Thyroid gland (tissue), 4 donors: ENCODE measurements at places on chromosomes 13 and 19. TPM values are rescaled to one million over a fixed set of nuclear protein-coding genes. Genes with fewer than 3 reads are reported as not detected.

- no peak for DNase-seq
These were observed 733.2 kb upstream of the KLHL1 start for GRCh38 chr13:70841240-70842061.

DNA sequence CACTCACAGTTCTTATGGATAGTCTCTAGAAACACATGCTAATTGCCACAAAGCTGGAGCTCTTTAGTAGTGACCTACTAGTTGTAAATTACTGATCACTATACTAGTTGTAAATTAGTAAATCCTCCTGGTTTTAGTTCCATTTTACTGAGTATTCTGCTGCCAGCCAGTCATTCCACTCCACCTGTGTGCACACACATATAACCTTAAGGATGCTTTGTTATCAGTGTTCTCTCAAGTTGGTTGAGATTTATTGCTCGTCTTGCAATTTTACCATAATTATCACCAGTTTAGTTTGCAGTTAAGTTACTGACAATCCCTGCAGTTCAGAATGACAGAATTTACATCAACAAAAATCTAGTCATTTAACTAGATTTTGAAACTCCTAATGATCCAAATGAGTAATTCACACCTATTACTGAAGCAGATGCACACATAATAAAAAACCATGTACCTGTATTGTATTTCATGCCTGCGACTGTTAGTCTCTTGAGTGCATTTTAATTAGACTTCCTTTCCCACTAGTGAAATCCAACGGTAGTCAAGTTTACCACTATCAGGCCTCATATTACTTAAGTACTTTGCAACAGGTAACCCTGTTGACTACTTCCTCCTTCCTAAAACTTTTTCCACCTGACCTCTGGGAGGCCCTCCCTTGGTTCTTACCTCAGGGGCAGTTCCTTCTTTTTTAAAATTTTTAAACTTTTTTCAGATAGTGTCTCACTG, 7.6 kb downstream of the TPT1 start:
- no peak for DNase-seq

- no peak for DNase-seq
These were observed 603.0 kb downstream of the LMO7 start for GRCh38 chr13:76239031-76239680.

GRCh38 chr13:46761866-46762265, 35.1 kb downstream of the ESD start:
- no peak for DNase-seq

- DNase-seq = peak; percentile 67
These were observed 12.7 kb downstream of the NPAS1 start for GRCh38 chr19:47032171-47032811.

DNA sequence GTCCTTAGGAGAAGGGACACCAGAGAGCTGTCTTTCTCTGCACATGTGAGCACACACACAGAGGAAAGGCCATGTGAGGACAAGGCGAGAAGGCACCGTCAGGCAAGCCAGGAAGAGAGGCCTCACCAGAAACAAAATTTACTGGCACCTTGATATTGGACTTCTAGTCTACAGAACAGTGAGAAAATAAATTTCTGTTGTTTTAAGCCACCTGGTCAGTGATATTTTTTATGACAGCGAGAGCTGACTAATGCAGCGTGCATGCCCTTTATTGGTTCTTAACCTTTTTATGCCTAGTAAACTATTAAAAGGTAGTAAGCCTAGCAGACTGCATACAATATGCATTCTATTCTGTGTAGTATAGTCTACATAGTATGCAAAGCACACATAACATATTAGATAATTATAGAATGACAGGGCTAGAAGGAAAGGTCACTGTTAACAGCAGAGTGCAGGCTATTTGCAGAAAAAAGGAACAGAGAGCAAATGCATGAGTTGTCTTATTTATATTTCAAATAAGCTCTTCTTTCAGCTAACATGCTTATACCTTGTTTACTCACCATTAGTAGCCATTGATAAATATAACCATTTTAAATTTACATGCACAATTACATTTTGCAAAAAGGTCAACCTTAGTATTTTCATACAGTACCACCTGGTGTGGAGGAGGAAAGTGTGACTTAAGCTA, 25.2 kb upstream of the KATNAL1 start:
- no peak for DNase-seq

DNA sequence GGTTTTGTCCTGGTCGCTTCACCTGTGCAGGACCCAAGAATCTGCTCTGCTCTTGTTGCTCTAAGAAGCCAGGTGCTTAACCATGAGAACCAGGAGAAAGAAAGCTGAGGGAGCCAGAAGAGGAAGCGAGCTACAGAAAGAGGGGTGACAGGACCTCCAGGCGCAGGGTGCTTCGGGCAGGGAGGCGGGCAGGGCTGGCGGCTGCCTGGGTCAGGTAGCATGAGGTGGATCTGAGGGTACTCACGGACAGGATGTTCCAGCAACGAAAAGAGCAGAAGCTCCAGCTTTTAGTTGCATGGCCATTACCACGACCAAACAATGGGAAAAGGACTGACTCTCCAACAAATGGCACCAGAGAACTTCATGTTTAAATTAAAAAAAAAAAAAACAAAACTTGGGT, 59.9 kb downstream of the ZNF724 start:
- no peak for DNase-seq

DNA sequence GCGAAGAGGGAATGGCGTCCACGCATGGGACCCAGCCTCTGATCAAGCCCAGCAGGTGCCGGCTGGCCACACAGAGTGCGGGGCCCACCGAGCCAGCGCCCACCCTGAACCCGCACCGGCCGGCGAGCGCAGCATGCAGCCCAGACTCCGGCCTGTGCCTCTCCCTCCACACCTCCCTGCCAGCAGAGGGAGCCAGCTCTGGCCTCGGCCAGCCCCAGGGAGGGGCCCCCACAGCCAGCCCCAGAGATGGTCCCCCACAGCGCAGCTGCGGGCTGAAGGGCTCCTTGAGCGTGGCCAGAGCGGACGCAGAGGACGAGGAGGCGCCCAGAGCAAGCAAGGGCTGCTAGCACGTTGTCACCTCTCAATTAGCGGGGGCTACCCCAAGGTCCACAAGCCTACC, 904.5 kb downstream of the SLITRK6 start:
- no peak for DNase-seq

DNA sequence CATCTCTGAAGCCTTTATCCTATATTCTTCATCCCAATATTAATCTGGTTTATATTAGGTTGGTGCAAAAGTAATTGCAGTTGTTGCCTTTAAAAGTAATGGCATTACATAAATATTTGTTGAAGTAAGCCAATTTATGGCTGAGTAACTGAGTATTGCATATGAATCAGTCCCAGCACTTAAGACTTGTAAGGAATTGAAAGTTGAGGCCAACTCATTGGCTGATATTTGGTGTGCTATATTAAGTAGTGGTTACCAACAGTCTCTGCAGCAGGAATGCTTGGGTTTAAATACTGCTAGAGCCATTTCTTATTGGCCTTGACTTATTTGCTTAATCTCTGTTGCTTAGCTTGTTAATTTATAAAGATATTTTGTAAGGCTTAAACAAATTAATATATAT, 460.7 kb downstream of the GPC6 start:
- DNase-seq = no peak

DNA sequence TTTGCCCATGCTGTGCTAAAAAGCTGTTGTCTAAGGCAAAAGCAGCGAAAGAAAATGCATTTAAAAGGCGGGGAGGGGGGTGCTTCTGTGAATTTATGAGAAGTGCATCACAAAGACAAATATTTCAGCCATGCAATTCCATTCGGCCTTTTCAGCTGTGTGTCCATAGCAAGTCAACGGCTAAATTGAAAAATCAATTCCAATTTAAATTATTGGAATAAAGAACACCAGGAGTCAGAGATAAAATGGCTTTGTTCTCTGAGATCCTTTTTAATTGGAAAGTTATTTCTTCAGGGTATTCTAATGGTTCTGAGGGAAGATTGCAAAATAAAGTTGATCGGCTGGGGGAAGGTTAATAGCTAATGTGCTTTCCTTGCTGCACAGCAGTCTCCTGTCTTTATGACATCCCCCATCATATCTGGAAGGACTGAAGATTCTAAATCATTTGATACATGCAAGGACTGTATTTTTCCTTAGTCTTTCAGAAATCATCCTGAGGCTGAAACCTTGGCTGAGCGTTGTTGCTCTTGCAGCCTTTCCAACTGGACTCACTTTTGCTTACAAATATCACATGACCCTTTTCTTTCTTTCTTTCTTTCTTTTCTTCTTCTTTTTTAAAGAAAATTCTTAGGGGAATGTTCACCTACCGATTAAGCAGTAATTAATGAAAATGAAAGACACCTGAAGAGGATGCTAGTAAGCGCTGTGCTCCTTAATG, 647.1 kb downstream of the DACH1 start:
- no peak for DNase-seq

DNA sequence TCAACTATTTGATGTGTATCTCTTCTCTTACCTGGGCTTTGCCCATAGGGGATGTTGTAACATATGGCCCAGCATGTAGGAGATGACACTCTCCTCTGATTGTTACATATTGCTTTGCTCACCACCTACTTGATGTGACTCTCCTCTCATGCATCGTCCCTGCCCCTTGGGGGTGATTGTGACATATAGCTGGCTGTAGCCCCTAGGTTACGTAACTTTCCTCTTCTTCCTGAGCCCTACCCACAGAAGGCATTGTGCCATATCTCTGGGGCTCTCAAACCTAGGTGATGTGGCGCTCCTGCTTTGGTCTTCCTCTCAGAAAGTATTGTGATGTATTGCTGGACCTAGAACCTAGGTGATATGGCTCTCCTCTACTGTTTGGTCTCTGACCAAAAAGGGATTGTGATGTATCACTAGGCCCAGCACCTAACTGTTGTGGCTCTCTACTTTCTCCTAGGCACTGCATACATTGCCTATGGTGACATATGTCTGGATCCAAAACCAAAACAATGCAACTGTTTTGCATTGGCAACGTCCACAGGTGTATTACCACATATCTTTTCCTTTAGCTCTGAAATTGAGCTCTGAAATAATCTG, 71.9 kb upstream of the ZNF724 start:
- no peak for DNase-seq

GRCh38 chr13:24264976-24265375, 44.4 kb upstream of the C1QTNF9 start:
- peak; percentile 51 for DNase-seq

DNA sequence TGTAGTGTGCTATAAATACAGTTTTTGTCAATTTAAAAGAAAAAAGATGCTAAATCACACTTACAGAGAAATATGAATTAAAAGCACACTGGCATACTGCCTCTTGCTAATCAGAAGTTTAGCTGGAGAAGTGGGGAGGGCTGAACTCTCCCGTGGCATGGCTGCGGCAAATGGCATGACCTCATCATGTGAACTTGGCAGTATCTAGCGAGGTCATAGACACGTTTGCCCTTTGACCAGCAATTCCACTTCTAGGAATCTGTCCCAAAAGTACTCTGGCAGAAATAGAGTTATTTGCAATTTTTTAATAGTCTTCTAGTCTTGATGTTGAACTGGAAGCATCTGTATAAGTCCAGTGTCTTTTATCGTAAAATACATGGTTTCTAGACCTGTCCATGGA, 42.0 kb upstream of the MCF2L start:
- DNase-seq = no peak

DNA sequence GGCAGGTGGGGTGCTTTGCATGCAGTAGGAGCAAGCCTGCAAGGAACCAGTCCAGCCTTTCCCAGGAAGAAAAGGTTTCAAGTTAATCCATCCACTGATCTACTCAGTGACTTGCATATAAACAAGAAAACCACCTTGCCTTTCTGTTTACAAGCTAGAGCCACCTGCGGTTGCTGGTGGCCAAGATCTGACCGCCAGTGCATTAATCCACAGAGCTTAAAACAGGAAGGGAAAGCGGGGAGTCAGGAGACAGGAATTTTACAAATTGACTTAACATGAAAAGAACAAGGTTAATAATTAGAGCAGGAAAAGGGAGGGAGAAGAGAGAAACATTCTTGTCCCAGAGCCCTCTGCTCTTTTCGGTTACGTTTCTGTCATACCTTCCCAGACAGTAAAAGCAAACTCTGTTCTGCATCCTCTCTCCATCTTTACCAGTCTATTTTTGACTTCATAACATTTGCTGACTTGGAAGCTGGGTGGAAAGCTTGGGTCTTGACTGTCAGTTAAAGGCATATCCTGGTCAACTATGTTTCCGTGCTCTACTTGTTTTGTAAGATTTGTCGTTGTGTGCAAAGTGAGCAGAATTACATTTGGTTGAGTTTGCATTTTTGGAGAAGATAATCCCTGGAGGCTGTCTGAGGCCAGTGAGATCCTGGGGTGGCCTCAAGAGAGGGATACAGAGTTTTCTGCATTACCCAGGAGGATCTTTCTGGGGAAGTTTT, 760.6 kb downstream of the EFNB2 start:
- DNase-seq = no peak

Gene CYP2A7
- total RNA-seq = not detected

Gene KLK15
- total RNA-seq = 2.8 TPM

Gene PBX4
- total RNA-seq = 26.7 TPM

Gene RASIP1
- total RNA-seq = 18.3 TPM

Gene DLEU7
- total RNA-seq = not detected

Gene ZNF681
- total RNA-seq = 1.6 TPM

Gene MEIS3
- total RNA-seq = 3.6 TPM
